Germinal center (tissue), 1 donor: ENCODE measurements at places on chromosomes 11 and 22.

DNA sequence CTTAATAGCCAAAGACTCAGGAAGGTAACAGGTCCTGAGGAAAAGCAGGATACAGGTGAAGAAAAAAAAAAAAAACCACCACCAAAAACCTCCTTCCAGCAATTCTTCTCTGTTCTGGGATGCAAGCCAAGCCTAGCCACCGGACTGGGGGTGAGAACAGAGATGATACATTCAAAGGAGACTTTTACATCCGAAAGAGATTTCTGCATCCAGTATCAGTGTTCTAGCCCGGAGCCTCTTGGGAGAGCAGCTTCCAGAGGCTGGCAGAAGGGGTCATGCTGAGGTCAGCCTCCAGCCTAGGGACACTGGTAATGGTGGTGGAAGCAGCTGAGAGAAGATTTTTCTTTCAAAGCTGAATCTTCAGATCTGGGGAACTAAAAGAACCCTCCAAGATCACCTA lies 76.2 kb downstream of the KCNC1 start:
- DNase-seq: no peak

DNA sequence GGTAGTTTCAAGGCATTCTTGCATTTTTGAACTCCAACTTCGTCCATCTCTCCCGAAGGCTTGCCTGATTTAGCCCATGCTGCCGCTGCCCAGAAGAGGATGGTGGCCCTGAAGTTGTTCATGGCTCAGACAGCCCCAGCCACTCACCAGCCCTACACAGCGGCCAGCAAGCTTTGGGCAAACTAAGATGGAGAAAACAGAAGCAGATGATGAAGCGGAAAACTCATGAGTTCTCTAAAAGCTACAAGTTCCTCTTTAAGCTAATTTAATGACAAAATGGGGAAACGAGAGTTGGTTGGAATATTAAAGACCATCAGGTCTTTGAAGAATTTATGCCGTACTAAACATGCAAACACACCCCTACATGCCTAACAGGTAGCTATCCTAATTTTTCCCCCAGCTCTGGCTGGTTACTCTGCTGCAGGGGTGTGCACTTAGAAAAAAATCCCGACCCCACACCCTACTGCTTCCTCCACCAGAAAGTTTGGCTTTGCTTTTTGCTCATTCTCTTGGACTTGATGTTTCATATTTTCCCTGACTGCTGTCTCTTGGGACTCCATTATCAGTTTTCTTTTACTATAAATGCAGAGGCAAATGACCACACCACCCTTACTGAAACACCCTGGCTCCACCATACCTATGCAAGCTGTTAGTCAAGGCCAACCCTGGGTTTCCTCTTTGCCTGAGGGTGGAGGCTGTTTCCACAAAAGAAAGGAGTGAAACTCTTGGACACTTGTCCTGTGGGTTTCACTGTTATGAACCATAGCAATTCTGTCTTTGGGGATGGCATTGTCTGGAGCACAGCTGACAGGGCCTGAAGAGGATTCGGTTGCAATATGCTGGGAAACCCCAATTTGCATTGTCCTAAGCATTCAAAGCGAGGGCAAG lies at the start of gene MPEG1:
TSS of gene MPEG1 (minus strand) at position 184 of the 888 bp plus-strand sequence. CDS start at position 122, 62 bp downstream.
- DNase-seq: peak; percentile 45

GRCh38 chr22:43879901-43880540 lies 11.8 kb downstream of the PNPLA5 start:
- no peak for DNase-seq

GRCh38 chr11:14539982-14540421 lies 19.8 kb upstream of the PSMA1 start:
- no peak for DNase-seq

DNA sequence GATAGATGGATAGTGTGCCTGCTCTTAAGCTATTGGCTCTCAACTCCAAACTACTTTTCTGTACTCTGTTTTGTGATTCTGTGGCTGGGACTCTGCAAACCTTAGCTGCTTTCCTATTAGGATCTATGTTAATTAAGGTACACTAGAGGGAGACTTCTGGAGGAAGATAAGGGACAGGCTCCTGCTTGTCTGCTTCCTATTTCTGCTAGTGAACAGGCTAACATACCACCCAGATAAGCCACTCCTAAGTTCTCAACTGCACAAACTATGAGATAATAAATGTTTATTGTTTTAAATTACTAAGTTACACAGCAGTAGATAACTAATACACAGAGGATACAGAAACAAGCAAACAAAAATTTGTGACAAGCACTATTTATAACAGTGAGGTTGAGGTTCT lies 10.2 kb upstream of the NXPE2 start:
- DNase-seq: no peak

DNA sequence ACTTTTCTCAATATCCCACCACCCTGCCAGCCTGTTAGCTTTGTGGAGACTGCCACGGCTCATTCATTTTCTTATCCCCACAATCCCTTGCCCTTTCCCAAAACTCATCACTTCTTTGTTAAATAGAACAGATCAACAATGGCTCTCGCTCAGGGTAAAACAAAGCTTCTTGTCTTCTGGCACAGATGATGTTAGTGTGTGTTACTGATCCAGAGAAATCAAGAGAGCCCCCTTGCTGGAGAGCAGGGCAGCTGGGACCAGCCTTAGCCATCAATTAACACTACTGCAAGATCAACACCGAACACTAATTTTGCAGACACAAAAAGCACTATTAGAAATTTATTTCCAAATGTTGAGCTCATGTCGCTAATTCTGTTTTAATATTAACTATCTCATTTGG lies 420.9 kb downstream of the TENM4 start:
- DNase-seq: no peak

- no peak for DNase-seq
These were observed 204.1 kb upstream of the SEZ6L start for GRCh38 chr22:25964961-25965730.
